ENCODE measurements at places on chromosomes 3 and 15.

DNA sequence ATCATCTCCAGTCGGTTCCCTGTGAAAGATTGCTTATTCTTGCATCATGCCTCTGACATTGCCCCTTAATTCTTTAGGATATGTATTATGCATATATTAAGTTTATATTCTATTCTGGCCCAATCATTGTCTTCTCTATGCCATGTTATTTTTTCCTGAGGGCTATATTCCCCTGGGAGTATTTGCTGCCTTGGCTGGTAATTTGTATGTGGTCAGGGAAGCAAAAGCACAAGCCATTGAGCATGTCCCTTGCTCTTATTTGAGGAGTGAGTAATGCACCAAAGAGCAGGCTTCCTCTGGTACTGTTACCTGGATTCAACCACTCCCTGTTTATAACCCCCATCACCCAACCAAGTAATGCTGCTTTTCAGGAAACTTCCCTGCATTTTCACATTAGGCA is 36.3 kb downstream of the STAC start:
- DNase-seq: no peak

DNA sequence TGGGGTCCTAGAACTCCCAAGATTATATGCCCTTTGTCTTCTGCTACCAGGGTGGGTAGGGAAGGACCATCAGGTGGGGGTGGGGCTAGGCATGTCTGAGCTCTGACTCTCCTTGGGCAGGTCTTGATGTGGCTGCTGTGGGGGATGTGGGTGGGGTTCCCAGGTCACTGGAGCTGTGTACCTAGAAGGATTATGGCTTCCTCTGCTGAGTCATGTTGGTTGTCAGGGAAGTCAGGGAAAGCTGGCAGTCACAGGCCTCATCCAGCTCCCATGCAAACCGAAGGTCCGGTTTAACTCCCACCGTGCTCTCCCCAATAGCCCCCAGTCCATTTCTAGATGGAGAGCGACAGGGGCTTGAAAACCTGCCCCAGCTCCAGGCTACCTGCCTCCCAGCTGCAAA is 35.2 kb downstream of the EID1 start:
- DNase-seq: no peak

DNA sequence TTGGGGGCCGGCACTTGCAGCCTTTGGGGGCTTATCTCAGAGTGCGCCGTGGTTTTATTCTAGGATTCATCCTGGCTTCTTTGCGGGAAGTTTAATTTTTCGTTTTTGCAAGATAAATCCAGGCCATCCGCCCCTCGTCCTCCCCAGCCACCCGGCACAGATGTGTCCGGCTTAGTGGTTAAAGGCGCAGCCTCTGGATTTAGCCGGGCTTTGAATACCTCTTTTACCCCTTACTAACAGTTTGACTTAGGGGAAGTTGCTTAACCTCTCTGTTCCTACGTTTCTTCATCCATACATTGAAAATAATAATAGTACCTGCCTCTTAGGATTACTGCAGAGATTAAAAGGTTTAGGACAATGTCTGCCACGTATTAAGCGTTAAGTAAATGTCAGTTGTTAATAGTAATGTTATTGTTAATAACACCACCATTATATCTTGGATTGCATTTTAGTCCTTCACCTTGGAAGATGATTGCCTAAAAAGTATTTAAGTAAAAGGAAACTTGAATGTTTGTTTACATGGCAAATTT is 714 bp downstream of the ECT2 start:
- DNase-seq: peak; percentile 31

DNA sequence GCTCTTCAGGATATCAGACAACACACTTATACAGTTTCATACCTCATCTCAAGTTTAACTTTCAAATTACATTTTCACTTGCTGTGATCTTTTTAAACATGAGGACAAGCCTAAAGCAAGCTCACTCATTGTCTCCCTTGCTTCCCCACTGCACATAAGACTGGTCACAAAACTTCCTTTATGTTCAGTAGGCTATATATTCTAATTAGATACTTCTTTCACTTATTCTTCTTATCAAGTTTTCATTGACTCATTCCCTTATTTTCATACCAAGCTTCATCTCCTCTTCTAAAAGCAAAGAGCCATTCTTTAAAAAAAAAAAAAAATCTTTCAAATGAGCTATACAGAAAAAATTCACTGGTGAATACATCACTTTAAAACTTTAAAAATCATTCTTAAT is 62.6 kb downstream of the ESYT3 start:
- DNase-seq: no peak

- no peak for DNase-seq
Measured at GRCh38 chr15:101092867-101093202, 159.0 kb downstream of the CHSY1 start.

GRCh38 chr15:45179221-45179985 is 8.4 kb downstream of the SHF start:
- peak; percentile 74 for DNase-seq

GRCh38 chr3:15120986-15121385 is 22.0 kb upstream of the RBSN start:
- peak; percentile 67 for DNase-seq

DNA sequence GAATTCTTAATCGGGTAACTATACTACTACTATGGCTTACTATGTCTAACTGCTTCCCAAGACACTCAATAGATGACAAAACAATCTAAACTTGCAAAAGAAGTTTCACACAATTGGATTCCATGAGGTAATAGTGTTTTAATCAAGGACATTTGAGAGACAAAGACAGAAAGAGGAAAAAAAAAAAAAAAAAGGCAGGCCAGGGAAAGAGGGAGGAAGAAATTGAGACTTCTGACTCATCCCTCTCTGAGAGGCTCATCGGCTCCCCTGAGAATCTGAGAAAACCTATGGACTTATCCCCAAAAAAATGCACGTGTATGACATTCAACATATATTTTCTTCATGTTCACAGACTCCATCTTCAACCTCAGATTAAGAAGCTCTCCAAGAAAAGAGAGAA is 61.0 kb downstream of the SCAPER start:
- DNase-seq: no peak

- peak; percentile 98 for DNase-seq
Measured at GRCh38 chr3:129316248-129317013, 37.8 kb downstream of the HMCES start.

- DNase-seq: no peak
Measured at GRCh38 chr3:191631496-191631895, 170.5 kb downstream of the PYDC2 start.

GRCh38 chr3:94024385-94024784 is 4.0 kb downstream of the STX19 start:
- DNase-seq: no peak

DNA sequence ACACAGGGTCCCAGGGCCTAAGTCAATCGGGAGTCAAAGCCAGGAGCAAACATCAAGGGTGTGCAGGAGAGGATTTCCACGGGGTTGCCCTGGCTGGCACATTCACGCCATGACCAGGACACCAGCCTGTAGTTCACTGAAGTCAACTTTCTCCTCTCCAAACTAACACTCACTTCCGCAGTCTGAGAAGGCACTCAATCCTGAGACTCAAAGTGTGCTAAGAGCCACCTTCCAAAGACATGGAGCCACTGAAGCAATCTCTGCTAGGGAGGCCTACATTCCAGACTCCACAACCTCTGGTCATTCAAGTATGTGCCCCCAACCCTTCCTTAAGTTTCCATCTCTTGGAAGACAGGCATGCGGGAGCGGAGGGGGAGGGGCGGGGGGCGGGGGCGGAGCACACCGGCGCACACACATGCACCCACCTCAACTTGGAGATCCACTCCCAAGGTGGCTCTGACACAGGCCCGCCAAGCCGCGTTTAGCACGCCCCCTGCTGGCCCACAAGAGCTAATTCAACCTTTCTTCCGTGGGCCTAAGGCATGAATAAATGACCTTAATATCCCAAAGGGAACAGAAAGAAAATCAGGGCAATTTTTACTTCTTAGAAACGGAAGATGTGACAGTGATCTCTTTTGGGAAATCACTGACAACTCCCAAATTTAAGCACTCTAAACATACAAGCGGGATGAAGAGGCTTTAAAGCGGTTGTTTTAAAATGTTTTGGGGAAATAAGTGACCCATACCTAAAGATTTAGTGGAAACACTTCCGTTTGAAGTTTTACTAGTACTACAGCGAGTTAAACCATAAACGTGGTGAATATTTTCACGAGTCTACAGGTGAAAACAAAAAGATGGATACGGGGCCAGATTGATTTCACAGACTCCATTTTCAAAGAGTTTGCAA is 162.5 kb upstream of the CHRNA7 start:
- peak; percentile 85 for DNase-seq

DNA sequence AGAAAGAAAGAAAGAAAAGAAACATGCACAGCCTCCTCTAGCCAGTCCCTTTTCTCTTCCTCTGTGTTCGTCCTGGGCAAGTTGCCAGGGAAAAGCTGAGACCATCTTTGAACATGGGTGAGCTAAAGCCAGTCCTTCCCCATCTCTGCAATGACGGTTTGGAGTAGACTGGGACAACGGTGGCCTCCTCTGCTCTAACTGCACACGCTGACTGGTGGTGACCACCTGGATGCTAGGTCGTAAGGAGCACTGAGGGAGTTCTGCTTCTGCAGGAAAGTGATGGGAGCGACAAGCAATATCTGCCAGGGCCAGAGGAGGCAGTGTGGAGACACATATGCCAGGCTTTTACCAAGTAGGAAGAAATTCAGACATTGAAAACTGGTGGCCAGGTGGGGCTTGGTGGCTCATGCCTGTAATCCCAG is 111.7 kb downstream of the NUP210 start:
- DNase-seq: peak; percentile 92

- DNase-seq: peak; percentile 78
Measured at GRCh38 chr15:72116731-72117485, 1.0 kb downstream of the MYO9A start.

DNA sequence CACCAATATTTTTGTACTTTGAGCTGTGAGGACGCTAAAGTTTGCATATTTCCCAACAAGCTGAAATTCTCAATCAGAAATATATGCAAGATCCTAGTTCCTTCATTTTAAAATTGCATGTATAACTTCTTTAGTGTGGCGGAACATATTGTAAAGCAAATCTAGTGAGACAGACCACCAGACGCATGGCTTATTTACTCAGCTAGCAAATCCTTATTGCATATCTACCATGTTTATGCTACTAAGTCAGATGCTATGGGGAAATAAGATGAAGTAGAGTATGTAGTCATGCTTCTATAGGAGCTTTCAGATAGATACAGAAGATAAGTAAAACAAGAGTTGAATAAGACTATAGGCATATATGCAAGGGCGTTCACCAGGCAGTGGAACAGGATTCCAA is 62.0 kb downstream of the C3orf70 start:
- DNase-seq: no peak

DNA sequence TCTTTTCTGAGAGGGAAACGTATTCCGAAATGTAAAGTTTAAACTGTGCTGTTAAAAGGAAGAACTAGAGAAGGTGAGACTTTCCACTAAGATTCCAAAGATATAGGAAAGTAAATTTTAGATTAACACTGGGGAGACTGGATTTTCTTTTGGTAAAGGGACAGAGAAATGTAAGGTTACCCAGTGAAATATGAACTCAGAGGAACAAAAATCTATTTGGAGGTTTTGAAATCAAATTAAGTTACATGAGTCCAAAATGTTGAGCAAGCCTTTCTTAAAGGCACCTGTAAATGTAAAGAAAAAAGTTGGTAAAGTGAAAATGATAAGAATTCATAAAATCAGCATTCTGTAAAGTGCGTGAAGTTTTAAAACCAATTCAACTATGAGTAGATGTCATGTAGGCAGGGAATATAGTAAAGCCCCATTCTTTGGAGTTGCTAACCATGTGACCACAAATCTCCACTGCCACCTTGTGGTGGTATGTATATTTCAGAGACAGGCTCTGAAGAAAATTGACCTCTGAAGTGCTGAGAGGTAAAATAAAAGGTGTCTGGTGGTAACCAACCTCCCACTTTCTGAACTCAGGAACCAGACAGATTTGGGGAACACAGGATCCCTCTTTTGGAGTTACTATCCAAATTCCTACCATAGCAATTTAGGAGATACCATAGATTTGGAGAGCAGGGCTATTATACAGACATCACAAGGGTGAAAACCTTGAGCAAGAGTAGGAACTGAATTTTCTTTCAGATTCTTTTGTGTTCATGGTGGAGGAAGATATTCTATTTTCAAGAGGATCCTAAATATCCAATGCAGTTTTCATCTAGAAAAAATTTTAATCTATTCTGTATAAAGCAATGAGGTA is 215.3 kb downstream of the ROBO2 start:
- DNase-seq: no peak

DNA sequence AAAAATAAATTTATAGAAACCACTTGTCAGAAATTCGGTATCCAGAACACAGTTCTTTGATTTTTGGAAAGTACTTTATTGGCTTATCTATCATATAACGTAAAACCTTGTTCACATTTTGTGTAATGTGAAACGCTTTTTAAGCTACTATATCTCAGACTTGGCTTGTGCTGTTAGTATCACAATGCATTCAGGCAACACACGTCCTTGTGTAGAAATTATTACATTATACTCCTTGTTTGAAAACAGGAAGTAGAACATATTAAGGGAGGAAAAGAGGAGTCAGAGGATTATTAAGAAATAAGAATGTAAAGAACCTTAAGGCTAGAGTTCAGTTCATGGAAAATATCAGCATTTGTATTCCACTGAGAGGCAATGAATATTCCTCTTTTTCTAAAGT is 1.6 kb downstream of the DNAJC13 start:
- no peak for DNase-seq

- no peak for DNase-seq
Measured at GRCh38 chr3:121018917-121019321, 110.9 kb downstream of the STXBP5L start.

DNA sequence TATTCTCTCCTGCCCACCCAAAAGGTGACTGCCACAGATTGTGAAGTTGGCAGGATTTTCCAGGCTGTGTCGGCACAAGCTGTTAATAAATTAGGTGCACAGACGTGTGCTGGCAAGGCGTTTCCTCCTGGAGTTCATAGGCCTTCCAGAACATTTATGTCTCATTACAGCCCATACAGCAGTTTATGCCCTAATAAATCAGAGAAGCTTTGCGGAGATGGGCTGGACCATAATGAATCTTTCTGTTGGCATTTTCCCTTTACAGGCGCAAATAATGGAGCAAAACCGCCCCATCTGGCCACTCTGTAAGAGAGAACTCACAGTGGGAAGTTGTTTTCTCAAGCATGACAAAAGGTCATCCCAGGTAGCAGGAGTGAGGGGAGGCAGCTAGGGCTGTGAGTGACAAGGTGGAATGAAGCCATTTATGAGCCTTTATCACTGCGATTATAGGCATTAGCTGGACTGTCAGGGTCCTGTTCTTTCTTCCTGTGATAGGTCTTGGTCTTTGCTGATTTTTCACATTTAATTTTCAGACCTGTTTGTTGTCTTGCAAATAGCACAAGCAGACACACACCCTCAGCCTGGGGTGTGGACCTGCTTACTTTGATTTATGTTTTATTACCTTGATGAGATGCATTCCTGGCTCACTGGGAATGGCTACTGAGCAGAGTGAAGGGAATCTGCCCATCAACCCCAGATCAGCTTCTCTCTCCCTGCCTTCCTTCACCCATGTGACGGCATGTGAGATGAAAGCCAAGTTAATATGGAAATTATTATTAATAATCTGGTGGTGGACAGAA is 257.5 kb downstream of the LRTM1 start:
- DNase-seq: no peak

- DNase-seq: no peak
Measured at GRCh38 chr3:51500632-51501131, 867 bp upstream of the DCAF1 start.

- peak; percentile 68 for DNase-seq
Measured at GRCh38 chr3:105369500-105370371, 3.0 kb downstream of the ALCAM start.

GRCh38 chr3:123735456-123735855 is 148.7 kb downstream of the MYLK start:
- DNase-seq: no peak

GRCh38 chr3:119619094-119619493 is 21.4 kb downstream of the PLA1A start:
- peak; percentile 61 for DNase-seq

Measured in osteoblast (primary cell).